ENCODE measurements at places on chromosomes 2 and 18.

DNA sequence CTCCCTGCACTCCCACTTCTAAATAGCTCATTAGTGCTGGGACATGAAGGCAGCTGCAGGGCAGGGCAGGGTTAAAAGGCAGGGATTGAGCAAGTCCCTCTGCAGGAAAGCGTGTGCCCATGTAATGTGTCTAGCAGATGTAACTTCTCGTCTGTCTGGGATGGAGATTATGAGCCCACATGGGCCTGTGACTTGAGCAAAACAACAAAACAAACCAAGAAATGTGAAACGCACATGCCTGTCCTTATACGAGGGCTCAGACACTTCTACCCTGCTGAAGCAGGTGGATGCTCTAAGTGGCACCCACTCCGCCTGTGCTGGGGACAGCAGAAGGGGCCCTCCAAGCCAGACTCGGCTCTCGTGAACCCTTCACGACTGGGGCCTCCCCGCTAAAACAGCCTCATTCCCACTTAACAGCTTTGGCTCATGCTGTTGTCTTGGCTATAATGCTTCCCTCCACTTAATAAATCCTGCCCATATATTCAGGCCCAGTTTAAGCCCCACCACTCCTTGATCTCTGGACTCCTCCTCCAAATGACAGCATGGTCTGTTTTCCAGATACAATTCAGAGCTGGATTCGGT, 40.9 kb downstream of the TMEM247 start:
- peak; percentile 72 for DNase-seq

GRCh38 chr2:42566025-42566424, 2.4 kb upstream of the MTA3 start:
- DNase-seq, result no peak

- no peak for DNase-seq
Observed at GRCh38 chr2:111519071-111519470, 364.9 kb downstream of the ANAPC1 start.

DNA sequence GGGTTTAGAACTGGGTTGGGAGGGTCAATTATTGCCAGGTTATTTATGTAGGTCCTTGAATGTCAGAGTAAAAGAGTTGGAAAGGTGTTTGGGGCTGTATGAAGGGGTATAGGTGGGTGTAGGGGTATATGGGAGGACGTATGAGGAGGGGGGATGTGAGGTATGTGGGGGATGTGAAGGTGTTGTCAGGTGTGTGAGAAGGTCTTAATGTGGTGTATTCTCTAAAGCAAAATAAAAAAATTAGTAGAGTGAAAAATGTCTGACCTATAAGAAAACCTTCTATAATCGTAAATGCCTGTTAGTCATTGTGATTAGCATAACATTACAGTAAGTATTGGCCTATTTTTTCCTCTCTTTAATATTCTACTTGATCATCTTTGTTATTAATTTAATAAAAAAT, 25.1 kb downstream of the ACVR2A start:
- DNase-seq, result no peak

GRCh38 chr18:41965634-41966255, 10.7 kb downstream of the PIK3C3 start:
- no peak for DNase-seq

- no peak for DNase-seq
Observed at GRCh38 chr2:187478719-187479118, 30.7 kb upstream of the CALCRL start.

- DNase-seq, result no peak
Observed at GRCh38 chr2:188345020-188345419, 53.3 kb downstream of the GULP1 start.

- DNase-seq, result no peak
Observed at GRCh38 chr2:176137906-176138305, 8.4 kb downstream of the HOXD8 start.

DNA sequence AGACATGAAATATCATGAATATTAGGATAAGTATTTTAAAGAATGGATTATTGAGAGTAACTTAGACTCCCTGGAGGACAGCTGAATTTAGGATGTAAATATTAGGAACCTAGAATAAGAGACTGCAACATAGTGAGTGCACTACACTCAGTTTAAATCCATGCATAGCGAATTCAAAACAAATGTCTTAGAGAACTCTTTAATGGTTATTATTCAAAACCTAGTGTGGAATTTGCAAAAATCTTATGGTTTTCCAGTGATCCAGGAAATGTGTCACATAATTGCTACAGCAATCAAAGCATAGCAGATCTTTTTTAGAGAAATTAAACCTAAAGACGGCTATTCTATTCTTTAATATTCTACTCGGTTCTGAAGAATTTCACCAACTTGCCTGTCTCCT, 239.0 kb downstream of the TMX3 start:
- no peak for DNase-seq

GRCh38 chr2:232375164-232375563, 3.4 kb upstream of the ALPP start:
- DNase-seq, result no peak

GRCh38 chr2:233307565-233307964, at the start of gene SAG:
Gene SAG (plus strand): TSS chr2:233307816. CDS start chr2:233309190, 1,374 bp downstream.
- no peak for DNase-seq

DNA sequence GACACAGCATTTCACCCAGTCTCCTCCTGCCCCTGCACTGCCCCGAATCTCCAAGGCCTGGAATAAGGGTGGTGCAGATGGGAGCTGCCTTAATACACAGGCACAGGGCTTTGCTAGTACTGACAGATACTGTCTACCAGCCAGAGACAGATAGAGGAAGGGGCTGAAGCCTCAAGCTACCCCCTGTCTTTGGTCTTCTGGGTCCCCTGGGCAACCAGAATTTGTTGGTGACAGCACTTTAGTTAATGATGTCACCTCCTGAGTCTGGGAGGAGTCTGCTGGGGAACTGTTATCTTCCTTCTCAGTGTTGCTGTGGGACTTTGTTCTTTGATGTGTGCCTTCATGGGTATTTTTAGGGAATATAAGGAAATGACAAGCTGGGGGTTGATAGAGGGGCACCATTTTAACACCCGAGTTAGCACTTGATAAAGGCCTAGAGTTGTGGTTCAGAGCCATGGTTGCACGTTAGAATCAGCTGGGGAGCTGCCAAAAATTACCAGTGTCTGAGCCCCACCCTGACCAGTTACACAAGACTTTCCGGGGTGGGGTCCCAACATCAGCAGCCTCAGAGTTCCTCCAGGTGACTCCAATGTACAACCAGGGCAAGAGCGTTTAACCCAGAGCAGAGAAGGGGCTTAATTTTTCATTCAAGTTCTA, 136.8 kb downstream of the SMAD7 start:
- no peak for DNase-seq
